Mammary epithelial cell (primary cell): ENCODE measurements at places on chromosomes 1 and 21. TPM values are rescaled to one million over a fixed set of nuclear protein-coding genes. Genes with fewer than 3 reads are reported as not detected.

PLA2G2F gene
- not detected for total RNA-seq

DNA sequence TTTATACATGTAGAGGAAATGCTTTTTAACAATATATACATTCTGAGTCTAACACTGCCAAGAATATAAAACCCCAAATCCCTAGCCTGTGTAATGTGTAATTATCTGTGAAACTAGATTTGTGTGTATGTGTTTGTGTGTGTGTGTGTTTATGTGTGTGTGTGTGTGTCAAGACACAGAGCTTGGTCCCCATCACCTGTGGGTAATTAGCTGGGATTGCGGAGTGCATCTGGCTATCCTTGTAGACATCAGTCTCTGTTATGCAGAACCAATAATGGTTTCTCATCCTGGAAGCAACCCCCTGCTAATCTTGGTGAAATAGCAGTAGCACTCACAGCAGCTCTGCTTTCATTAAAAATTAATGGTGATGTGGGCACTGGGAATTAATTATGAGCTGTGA is 26.3 kb upstream of the ST6GALNAC3 start:
- DNase-seq: no peak

DNA sequence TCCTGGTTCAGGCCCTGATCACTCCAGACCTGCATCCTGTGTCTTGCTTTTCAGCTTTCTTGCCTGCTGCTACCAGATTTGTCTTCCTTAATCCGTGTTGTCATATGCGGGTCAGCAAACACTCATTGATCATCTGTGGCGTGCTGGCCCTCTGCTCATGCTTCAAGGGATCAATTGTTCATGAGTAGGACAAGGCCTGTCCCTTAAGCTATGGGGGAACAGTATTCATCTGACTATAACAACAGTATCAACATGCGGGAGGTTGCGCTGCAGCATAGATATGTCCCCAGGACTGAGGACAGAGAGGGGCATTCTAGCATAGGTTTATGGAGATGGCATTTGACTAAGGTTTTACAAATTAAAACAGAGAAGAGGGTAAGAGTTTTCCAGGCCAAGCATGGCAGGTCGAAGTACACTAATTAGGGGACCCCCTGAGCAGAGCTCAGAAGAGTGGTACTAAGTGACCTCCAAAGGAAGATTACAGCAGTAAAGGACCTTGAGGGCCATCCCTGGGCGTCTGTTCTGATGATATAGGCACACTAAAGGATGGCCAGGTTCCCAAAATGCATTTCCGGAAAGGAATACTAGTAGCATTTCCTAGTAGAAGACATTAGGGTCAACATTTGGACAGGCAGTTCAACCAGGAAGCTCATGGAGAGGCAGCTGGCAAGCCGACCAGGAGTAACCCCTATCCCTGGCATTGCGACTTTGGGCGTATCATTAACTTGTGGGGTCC is 811 bp upstream of the ZNF672 start:
- no peak for DNase-seq

DNA sequence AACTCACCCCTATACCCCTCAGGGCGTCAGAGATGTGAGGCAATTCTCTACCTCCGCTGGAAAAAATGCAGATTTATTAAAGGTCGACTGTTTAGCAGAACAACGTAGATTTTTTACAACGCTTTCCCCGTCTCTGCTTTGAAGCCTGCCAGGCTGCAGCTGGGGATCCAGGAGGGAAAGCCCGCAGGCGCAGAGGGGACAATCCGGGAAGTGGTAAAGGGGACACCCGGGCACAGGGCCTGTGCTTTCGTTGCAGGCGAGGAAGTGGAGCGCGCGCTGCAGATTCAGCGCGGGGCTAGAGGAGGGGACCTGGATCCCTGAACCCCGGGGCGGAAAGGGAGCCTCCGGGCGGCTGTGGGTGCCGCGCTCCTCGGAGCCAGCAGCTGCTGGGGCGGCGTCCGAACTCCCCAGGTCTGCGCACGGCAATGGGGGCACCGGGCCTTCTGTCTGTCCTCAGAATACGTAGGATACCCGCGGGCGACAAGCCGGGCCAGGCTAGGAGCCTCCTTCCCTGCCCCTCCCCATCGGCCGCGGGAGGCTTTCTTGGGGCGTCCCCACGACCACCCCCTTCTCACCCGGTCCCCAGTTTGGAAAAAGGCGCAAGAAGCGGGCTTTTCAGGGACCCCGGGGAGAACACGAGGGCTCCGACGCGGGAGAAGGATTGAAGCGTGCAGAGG is 5.5 kb downstream of the SIM2 start:
- no peak for DNase-seq

SPRR1A gene
- 4.9 and 5.2 TPM in 2 replicates for total RNA-seq

- no peak for DNase-seq
Measured at GRCh38 chr1:203891950-203892349, 30.6 kb downstream of the SNRPE start.

FAM72C gene
- not detected for total RNA-seq

DNA sequence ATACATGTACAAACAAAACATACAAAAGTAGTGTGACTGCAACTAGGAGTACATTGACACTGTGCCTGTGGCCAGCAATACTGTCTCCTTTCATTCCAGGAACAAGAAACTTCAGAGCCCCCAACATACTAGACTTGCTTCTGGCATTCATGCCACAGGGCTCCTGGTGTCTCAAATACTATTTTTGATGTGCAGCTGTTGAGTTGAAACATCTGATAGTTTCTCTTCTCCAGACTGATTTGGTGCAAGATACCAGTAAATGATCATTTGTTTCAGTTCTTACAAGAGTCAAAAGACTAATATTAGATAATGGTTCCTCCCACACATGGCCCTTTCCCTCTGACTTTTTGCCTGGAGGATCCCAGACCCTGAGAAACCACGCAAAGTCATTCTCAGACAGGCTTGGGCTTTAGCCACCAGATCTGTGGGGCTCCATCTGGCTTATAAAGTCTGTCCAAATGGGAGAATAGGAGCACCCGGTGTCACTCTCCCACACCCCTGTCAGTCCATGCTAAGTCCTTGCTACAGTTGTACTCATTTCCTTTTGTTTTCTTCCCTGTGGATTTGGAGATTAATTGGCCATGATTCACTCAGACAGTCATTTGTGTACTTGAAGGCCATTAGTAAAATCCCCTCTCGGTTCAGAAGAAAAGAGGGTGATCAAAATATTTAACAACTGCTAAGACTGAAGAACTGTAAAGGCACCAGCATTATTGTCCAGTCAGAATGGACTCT is 163.5 kb upstream of the RUNX1 start:
- DNase-seq: peak; percentile 69

- no peak for DNase-seq
Measured at GRCh38 chr1:38129971-38130370, 83.4 kb upstream of the POU3F1 start.

- DNase-seq: no peak
Measured at GRCh38 chr1:205444300-205444930, 11.4 kb downstream of the BLACAT1 start.

GRCh38 chr21:45110873-45111624 is 36.7 kb downstream of the ADARB1 start:
- no peak for DNase-seq

DNA sequence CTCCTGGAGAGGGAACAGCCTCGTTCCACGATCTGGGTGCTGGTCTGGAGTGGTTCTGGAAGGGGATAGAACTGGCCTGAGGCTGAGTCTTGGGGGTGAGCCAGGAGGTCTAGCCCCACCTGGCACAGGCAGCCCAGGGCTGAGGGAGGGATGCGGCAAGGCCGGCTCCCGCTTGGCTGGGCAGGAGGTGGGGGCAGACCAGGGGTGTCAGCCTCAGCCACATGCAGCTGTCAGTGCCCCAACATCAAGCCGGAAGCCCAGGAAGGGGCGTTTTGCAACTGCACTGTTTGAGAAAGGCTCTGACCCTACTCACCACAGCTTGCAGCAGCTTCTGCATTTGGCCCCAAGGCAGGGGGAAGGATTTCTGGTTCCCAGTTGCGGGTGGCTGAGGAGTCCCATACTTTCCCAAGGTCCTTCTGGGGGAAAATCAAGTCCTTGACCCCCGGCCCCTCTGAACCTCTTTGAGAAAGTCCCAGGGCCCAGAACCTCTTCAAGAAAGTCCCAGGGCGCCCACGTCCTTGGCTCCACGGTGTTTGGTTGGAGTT is 2.0 kb downstream of the EFHD2 start:
- no peak for DNase-seq

STK40 gene
- 13.2 TPM for total RNA-seq

DNA sequence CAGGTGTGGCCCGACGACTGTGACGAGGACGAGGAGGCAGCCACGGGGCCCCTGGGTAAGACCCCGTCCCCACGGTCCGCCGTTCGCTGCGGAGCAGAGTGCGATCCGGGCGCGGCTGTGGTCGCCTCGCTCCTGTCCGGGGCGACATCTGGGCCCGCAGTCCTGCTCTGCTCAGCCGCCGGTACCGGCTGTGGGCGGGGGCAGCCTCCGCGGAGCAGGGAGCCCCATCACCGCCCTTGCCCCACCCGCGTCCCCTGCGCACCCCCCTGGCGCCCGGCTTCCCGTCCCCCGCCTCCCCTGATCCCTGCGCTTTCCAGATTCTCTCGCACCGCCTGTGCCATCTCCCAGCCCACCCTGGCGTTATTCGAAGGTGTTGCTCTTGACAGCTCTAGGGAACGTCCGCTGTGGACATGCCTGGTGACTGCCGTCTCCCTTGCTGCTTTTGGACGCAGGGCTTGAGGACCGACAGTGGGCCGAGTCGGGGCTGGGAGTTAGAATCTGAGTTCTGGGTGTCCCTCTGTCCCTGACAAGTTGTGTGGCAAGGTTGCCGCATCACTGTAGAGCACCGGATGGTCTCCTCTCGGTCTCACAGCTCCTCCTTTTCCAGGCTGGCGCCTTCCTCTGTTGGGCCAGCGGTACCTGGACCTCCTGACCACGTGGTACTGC is 596 bp downstream of the TOR3A start:
- DNase-seq: peak; percentile 47

DNA sequence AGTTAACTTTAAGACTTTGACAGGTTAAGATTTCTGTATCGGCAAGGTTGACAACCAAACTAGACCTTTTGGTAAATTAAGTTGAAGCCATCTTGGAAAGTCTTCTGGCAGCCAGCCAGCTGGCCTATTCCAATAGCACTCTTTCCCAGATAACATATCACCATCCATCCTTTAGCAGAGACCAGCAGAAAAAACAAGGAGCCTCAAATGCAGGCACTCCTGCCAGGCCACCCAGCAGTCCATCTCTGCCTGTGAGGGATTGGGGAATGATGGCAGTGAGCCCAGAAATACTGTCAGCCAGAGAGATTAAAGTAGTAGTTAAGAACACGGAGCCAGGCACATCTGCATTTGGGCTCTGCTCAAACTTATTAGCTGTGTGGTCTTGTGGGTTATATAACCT is 19.4 kb downstream of the ZBTB40 start:
- DNase-seq: no peak

GRCh38 chr1:114134518-114134917 is 19.2 kb downstream of the SYT6 start:
- no peak for DNase-seq

DNA sequence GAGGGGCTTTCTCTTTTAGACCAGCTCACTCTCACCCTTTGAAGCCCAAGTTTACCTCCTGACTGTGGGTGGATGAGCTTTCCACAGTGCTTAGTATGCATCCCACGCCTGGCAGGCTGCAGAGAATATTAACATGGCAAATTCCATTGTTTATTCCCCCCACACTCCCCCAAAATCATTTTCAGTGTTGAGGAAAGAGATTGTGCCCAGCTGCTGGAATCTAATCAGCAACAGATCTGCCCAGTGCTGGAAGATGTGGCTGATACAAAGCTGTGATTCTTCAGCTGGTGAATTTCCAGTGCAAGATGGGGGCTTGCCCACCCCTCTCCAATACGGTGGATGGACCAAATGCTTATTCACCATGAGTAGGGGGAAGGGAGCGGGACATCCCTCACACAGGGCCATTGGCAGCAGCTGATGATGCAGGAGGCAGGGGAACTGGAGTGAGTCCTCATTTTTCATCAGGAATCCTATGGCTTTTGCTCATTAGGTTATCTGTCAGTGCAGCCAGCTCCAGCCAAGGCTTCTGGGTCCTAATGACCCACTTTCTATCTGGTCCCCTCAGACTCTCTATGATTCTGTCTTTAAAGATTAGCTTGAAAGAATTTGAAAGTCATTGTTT is 39.7 kb upstream of the KCNA3 start:
- no peak for DNase-seq

DNA sequence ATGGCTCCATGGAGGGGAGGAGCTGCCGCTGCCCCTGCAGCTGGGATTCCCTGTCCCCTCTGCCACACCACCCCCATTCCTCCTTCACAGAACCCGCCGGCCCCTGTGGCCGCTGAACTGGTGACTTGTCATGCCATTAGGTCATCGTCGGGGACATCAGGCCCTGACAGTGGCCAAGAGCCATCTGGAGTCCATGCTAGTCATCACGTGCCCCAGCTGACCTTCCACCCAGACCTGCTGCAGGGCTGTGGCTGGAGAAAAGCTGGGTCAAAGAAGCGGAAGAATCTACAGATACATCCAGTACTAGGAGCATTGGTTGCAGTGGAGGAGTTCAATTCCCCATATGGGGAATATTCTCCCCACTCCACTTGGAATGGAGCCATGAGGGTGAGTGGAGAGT is 78.1 kb downstream of the KCNJ15 start:
- no peak for DNase-seq

- no peak for DNase-seq
Measured at GRCh38 chr1:1371746-1372711, 3.0 kb downstream of the AURKAIP1 start.

DNA sequence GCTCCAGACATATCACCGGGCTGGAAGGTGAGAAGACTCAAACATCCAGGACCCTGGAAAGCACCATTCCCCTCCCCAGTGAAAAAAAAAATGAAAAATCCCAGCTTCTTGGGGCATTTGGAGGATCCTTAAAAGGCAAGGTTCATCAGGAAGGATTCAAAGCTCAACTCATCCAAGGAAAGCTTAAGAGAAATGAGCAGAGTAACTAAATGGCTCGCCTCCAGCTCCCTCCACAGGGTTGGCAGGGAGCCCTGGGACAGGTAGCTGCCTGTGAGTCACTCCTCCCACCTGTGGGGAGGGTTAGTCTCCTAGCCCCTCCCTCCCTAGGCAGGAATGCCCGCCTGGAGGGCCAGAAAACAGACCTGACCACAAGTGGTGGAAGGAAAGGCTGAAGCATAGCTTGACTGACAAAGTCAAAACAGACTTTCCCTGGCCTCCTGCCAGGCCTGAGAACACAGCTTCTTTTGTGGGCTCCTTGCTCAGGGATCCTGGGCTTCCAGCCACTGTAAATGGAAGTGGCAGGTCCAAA is 712 bp upstream of the LAMB3 start:
- DNase-seq: peak; percentile 100

SPTA1 gene
- total RNA-seq: not detected in 2 replicates

GRCh38 chr1:78255383-78255782 is 209.6 kb downstream of the GIPC2 start:
- DNase-seq: no peak

LYPD8 gene
- 1.7 and 2.4 TPM in 2 replicates for total RNA-seq

GRCh38 chr1:196449460-196449859 is 158.8 kb downstream of the KCNT2 start:
- no peak for DNase-seq
